HAP-1 (cell line): ENCODE measurements at places on chromosomes 6 and 20.

GRCh38 chr6:138560130-138560860 lies 61.0 kb upstream of the NHSL1 start:
- DNase-seq = no peak

- no peak for DNase-seq
Observed at GRCh38 chr6:52102405-52102804, 15.0 kb upstream of the PKHD1 start.

DNA sequence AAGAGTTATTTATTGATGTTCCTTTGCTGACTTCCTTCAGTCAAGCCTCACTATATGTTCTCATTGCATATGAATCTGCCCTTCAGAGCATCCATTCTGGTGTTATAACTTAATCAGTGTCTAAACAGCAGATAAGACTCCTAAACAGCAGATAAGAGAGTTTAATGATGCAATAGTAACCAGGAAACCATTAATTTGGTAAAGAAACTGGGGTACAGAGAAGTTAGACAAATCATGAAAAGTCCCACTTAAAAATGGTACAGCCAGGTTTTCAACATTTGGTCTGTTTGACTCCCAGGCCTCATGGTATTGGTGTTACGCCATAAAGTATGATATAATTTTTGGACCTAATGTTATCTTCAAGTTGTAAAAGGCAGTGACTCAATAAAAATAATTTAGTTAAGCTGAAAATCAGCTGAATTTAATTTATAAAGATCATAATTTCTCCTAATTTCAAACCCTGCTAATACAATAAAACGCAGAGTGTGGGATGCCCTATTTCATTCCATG lies 127.4 kb upstream of the DST start:
- DNase-seq = no peak

DNA sequence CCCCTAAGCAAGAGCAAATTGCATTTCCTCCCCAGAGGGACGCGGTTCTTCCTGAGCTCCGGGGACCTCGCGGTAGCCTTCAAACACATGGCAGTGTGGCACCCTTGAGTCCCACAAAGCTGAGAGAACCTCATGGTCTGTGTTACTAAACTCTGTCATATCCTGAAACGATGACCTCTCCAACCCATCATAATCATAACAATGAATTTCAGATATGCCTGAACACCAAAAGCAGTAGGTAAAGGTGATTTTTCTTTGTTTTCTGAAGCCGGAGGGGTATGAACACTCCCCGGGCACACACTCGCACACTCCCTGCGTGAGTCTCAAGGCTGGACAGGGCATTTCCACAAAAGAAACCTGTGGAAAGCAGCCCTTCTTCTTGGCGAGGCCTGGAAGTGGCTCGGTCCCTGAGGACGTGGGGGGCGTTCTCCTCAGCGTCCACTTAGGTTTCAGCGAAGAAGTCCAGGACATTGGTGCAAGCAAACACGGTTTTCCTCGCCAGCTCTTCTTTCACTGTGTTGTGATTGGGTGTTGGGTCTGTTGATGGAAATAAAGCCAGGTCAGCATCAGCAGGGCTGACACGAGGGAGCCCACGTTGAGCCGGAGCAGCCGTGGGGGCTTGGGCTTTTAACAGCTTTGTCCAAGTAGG lies 183.4 kb downstream of the ERMARD start:
- no peak for DNase-seq
